ENCODE measurements at places on chromosomes 12 and 14.

- DNase-seq: no peak
Measured at GRCh38 chr14:71942904-71943694, 10.9 kb downstream of the RGS6 start.

GRCh38 chr14:90742252-90742651 lies 74.0 kb downstream of the TTC7B start:
- DNase-seq: no peak

- no peak for DNase-seq
Measured at GRCh38 chr14:23828616-23829015, 125.0 kb upstream of the DHRS4 start.

DNA sequence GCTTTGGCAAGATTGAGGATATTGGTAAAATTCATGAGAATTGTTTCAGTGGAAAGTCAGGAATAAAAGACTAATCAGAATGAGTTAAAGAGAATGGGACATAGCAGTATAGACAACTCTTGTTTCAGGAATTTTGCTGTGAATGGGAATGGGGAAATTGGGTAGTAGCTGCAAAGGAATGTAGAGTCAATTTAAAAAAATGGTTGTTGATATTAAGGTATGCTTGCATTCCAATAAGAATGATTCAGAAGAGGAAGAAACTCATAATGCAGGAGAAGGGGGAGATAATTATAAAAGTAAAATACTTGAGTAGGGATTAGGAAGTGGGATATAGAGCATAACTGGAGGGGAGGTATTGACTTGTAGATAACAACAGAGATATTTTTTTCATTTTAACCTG lies 40.7 kb downstream of the MNAT1 start:
- DNase-seq: no peak

- DNase-seq: no peak
Measured at GRCh38 chr12:6424866-6425265, 19.9 kb upstream of the CD27 start.

GRCh38 chr12:123657211-123657610 lies 13.7 kb upstream of the TCTN2 start:
- DNase-seq: no peak

- DNase-seq: no peak
Measured at GRCh38 chr14:75628816-75629215, 31.9 kb downstream of the ERG28 start.

Data from activated CD4-positive, alpha-beta T cell treated with anti-CD3 and anti-CD28 coated beads for 24 hours (primary cell).